Stimulated activated naive B cell treated with anti-CD40 and anti-IgM and Interleukin-4, amounts not matched to agents 10 μg/mL and 1 μg/mL and 100 μg/mL, for 72 hours (primary cell): ENCODE measurements at places on chromosomes 1 and 21.

GRCh38 chr1:52915211-52915854 is 6.2 kb downstream of the ECHDC2 start:
- no peak overlapping the region for H3K27ac ChIP-seq
- H3K27me3 ChIP-seq: no peaks in the 10 kb centered on the region
- H3K4me3 ChIP-seq: no peak overlapping the region
- DNase-seq: no peak
- no peaks in the 10 kb centered on the region for H3K36me3 ChIP-seq

DNA sequence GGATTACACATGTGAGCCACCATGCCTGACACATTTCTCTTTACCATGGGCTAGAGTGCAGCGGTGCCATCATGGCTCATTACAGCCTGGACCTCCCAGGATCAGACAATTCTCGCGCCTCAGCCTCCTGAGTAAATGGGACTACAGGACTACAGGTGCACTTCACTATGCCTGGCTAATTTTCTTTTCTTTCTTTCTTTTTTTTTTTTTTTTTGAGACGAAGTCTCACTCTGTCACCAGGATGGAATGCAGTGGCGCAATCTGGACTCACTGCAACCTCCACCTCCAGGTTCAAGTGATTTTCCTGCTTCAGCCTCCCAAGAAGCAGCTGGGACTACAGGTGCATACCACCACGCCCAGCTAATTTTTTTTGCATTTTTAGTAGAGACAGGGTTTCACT is 14.8 kb upstream of the KIF1B start:
- no peak overlapping the region for H3K4me3 ChIP-seq
- H3K27ac ChIP-seq: peak overlapping the region; percentile 52
- H3K36me3 ChIP-seq: no peaks in the 10 kb centered on the region
- H3K4me1 ChIP-seq: no peaks in the 10 kb centered on the region
- no peaks in the 10 kb centered on the region for H3K27me3 ChIP-seq
- no peak for DNase-seq

DNA sequence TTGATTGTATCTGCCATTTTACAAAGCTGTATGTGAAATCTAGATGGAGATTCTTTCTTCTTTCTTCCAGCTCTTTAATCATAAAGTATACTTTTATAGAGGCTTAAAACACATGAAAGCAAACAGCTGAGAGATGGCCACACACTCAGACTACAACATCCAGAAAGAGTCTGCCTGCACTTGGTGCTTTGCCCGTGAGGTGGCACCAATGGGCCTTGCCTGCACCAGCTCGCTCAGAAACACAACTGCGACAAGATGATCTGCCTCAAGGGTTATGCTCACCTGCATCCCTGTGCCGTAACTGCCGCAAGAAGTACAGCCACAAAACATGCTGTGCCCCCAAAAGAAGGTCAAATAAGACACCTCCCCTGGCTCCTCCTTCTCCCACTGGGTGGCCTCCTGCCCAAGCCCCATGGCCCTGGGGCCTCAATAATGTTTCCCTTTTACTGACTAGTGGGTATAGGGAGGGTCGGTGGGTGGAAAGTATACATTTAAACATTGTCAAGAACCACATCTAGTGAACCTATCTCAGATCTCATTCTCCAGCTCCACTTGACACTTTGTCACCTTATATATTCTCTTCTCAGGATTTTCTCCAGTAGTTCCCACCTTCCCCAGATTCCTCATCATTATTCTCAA is 66.7 kb upstream of the ANGPTL3 start:
- no peaks in the 10 kb centered on the region for H3K27me3 ChIP-seq
- no peak overlapping the region for H3K4me3 ChIP-seq
- H3K4me1 ChIP-seq: no peaks in the 10 kb centered on the region
- peaks cover 14% of the 10 kb centered on the region for H3K36me3 ChIP-seq
- no peak overlapping the region for H3K27ac ChIP-seq

- no peak overlapping the region for H3K27ac ChIP-seq
- no peaks in the 10 kb centered on the region for H3K36me3 ChIP-seq
- no peaks in the 10 kb centered on the region for H3K27me3 ChIP-seq
- H3K4me1 ChIP-seq: no peaks in the 10 kb centered on the region
These were observed 167.6 kb upstream of the LRRC7 start for GRCh38 chr1:69400128-69400527.

- peaks cover 8% of the 10 kb centered on the region for H3K36me3 ChIP-seq
- H3K27ac ChIP-seq: peak overlapping the region; percentile 98
- peaks cover 47% of the 10 kb centered on the region for H3K4me1 ChIP-seq
- H3K27me3 ChIP-seq: no peaks in the 10 kb centered on the region
- DNase-seq: no peak
These were observed 92.1 kb downstream of the LRRC8C start for GRCh38 chr1:89725011-89725370.

GRCh38 chr1:43427524-43427923 is 26.2 kb downstream of the HYI start:
- H3K27me3 ChIP-seq: no peaks in the 10 kb centered on the region
- no peak overlapping the region for H3K27ac ChIP-seq
- H3K4me3 ChIP-seq: no peak overlapping the region
- H3K4me1 ChIP-seq: peaks cover 2% of the 10 kb centered on the region

- DNase-seq: no peak
- no peak overlapping the region for H3K4me3 ChIP-seq
- no peak overlapping the region for H3K27ac ChIP-seq
- H3K36me3 ChIP-seq: no peaks in the 10 kb centered on the region
These were observed 1.7 kb upstream of the CLCA1 start for GRCh38 chr1:86466986-86467385.

DNA sequence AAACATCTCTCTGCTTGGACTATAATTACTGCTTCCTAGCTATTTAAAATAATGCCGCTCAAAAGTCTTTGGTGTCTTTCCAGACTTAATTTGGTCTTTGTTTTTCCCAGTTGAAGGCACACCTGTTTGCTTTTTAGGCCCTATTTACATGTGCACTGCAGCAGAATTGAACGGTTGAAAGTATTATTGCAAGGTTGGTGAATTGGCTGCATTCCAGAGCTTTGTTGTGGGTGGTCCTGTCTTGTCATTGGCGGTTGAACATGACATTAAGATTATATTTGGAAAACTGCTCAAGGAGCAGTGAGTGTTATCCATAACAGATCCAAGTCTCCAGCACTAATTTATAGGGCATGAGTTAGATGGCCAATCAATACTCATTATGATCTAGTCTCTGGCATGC is 656.3 kb downstream of the PTPRC start:
- DNase-seq: no peak
- H3K36me3 ChIP-seq: no peaks in the 10 kb centered on the region
- no peaks in the 10 kb centered on the region for H3K27me3 ChIP-seq
- no peak overlapping the region for H3K27ac ChIP-seq

DNA sequence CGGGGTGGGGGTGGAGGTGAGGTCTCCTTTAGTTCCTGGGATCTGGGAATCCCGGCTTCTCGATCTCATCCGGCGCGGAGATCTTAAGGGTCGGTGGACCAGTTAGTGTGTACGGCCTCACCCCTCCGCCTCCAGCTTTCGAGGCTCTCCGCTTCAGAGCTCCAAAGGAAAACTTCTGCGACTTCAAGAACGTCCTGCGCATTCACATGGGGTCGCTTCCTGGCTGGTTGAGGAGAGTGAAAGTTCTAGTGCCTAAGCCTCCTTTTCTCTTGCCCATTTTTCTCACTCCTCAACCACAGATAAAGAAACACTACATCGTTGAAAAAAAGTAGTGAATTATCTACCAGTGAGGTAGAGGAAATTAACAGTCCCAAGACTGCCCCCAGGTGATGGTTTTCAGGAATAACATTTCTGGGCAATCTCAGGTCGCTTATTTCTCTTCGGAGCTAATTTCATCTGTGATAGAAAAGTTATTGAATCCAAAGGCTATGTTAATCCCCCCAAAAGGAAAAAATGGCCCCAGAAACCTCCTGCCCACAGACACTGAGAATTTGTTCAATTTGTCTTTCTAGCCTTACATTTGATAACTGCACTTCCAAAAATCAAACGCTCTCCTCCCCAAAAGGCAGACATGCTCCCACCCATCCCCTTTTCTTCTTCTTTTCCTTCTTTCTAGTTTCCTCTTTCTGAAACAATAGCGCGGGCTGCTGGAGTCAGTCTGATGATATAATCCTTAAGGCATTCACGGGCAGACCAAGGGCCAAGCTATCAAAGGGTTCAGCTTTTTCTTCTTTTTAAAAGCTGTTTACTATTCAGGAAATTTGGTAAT is 20.6 kb upstream of the TBX15 start:
- H3K4me3 ChIP-seq: peak overlapping the region; percentile 80
- H3K27me3 ChIP-seq: peaks cover 51% of the 10 kb centered on the region
- DNase-seq: no peak
- H3K36me3 ChIP-seq: peaks cover 8% of the 10 kb centered on the region
- peak overlapping the region; percentile 83 for H3K27ac ChIP-seq

DNA sequence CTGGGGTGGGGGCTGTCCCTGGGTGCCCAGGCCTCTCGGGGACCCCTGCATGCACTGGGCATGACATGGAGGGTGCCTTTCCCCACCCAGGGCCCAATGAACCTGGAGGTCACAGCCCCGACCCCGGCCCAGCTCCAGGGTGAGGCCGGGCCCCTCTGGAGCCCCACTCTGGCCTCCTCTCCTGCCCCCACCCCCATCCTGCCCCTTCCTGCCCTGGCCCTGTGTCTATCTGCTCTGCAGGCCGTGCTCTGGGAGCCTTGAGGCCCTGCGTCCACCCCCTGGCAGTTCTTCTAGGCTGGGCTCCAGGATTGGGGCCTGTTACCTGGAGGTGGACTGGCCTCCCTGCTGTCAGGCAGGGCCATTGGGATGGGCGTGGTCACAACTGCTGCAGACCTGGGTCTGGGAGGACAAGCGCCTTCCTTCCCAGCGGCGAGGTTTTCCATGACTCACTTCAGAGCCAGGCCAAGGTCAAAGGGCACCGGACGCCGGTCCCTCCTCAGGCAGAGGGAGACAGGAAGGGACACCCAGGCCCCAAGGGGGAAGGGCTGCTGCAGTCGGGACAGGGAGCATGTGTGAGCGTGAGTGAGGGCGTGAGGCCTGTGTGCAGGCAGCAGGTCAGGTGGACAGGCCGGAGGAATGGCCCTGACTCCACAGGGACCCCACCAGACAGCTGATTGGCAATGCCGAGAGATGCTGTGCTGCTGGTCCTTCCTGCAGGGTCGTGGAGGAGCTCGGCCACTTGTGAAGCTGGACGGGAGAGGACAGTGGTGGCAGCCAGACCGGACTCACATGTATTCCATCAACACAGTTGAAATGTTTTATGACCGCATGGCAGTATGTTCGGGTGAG is 31.1 kb upstream of the POFUT2 start:
- peaks cover 20% of the 10 kb centered on the region for H3K4me1 ChIP-seq
- H3K27ac ChIP-seq: no peak overlapping the region
- H3K36me3 ChIP-seq: no peaks in the 10 kb centered on the region
- no peak overlapping the region for H3K4me3 ChIP-seq
- H3K27me3 ChIP-seq: peaks cover 55% of the 10 kb centered on the region

GRCh38 chr21:20639026-20639425 is 359.2 kb upstream of the NCAM2 start:
- H3K27ac ChIP-seq: no peak overlapping the region
- no peaks in the 10 kb centered on the region for H3K4me1 ChIP-seq
- no peak for DNase-seq
- no peaks in the 10 kb centered on the region for H3K36me3 ChIP-seq

GRCh38 chr1:91929250-91929649 is 20.0 kb upstream of the BRDT start:
- H3K27ac ChIP-seq: no peak overlapping the region
- H3K27me3 ChIP-seq: no peaks in the 10 kb centered on the region
- no peaks in the 10 kb centered on the region for H3K36me3 ChIP-seq
- H3K4me3 ChIP-seq: no peak overlapping the region

DNA sequence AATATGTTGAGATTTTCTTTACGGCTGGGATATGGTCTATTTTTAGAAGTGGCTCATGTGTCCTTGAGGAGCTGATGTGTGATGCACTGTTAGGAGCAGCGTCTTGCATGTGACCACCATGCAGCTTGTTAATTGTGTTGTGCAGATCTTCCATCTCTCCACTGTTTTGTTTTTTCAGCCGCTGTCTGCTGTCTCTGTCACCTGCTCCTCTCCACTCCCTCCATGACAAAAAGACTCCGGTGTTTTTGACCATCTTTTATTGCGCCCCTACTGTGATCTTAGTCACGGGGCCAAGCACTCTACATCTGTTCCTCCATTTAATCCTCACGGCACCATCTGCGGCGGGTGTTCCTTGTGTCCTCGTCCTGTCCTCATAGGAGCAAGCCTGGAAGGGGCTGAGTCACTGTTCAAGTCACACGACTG is 51.8 kb downstream of the ADARB1 start:
- peak overlapping the region; percentile 81 for H3K27ac ChIP-seq
- peaks cover 95% of the 10 kb centered on the region for H3K4me1 ChIP-seq
- H3K27me3 ChIP-seq: no peaks in the 10 kb centered on the region
- no peak overlapping the region for H3K4me3 ChIP-seq
- H3K36me3 ChIP-seq: peaks cover 41% of the 10 kb centered on the region

DNA sequence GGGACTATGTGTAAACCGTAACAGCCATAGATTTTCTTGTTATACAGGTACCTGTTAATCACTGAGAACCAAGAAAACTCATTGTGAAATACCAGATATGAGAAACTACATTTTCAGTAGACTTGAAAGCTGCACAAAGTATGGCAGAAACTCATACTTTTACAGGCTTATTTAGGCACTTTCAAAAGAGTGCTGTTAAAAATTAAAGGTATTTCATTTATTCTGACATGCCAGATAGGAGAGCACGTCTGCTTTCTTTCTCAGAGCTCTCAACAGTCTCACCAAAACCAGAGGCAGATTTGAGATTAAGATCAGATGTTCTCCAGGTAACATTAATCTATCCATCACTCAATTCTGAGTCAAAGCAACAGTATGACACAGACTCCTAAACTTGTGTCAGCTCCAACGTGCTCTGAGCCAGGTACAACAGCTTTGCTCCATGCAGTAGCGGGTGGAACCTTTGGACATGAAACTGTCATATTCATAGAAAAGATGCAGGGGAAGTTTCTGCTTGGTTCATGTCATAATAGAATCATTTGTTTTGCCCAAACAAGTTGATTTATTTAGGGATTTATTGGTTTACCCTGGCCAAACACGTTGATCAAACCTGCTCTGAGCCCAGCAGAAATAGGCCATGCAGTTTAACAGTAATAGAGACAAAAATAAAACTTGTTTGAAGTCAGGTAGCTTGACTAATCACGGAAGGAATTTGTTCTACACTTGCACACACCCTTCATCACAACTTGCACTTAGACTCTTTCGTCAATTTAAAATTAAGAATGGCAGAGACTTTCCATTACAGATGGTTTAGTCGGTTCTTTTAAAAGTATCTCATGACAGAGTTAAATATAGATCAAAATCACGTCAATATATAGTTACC is 20.8 kb upstream of the TSNAX start:
- DNase-seq: no peak
- no peak overlapping the region for H3K27ac ChIP-seq
- peaks cover 19% of the 10 kb centered on the region for H3K27me3 ChIP-seq

DNA sequence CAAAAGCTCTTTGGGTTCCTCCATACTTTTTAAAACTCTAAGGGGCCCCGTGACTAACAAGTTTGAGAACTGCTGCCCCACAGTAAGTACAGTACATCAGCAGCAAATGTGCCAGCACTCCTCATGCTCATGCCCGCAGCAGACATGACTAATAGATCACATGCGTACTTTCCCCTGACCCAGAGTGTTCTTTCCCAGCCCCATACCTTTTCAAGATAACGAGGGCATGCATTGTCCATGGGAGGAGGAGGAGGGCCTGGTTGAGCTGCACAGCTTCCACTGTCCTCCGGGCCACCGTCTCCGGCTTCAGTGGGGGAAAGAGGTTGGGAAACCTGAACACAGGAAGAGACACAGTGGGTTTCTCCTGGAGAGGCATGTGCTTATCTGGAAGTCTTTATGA is 45.5 kb downstream of the DHRS3 start:
- H3K27ac ChIP-seq: peak overlapping the region; percentile 25
- no peak overlapping the region for H3K4me3 ChIP-seq
- H3K27me3 ChIP-seq: no peaks in the 10 kb centered on the region
